ENCODE measurements at places on chromosomes 12 and 14.

DNA sequence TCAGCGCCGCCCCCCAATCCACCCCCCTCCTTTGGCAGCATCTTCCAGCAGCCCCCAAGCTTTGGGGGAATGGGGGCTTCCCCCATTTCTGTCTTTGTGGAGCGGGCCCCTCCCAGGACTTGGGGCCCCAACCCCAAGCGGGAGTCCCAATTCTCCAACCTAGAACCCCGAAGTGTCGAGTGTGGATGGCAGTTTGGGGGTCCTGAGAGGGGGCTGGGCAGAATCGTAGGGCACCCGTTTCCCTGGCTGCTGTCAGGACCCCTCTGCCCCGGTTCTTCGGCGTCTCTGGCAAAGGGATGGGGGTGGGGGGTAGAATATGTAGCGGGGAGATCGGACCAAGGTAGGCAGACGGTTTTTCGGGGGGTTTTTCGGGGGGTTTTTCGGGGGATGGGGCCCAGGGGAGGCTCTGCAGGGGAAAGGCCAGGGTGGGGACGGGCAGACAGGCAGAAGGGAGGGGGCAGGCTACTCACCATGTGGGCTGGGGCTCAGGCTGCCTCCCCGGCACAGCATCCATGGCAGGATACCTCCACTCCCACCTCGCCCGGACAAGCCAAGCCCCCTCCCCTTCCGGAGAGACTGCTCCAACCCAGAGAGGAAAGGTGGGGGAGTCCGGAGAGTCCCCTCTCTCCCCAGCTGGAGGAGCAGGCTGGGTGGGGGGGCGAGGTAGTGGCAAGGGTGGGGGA lies 739 bp downstream of the JPH4 start:
- no peak for DNase-seq

- no peak for DNase-seq
These were observed 396.0 kb upstream of the PRICKLE1 start for GRCh38 chr12:42985506-42985905.

GRCh38 chr12:112482733-112483132 lies 64.0 kb downstream of the PTPN11 start:
- no peak for DNase-seq

DNA sequence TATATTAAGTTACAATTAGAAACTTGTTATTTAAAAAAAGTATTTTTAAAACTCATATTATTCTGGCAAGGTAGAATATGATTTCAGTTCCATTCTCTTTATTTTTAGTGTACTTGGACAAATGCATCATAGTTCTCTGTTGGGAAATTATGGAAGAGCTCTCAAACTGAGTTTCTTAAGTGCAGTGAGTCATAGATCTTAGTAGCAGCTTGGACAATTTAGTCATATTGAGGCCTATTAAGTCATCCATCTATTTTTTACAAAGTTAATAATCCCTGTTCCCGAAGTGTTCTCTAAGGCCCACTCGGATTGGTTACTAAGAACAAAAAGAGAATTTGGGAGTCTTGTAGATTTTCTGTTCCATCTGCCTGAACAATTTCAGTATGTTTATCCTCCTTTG lies 113.9 kb downstream of the ANO4 start:
- no peak for DNase-seq

GRCh38 chr14:54584097-54584496 lies 17.2 kb downstream of the SAMD4A start:
- DNase-seq, result no peak

GRCh38 chr14:78143489-78144145 lies 26.6 kb upstream of the NRXN3 start:
- no peak for DNase-seq

- no peak for DNase-seq
These were observed 97.7 kb downstream of the ESRRB start for GRCh38 chr14:76473481-76474263.

- DNase-seq, result no peak
These were observed 16.6 kb downstream of the MAP3K12 start for GRCh38 chr12:53482626-53483168.

DNA sequence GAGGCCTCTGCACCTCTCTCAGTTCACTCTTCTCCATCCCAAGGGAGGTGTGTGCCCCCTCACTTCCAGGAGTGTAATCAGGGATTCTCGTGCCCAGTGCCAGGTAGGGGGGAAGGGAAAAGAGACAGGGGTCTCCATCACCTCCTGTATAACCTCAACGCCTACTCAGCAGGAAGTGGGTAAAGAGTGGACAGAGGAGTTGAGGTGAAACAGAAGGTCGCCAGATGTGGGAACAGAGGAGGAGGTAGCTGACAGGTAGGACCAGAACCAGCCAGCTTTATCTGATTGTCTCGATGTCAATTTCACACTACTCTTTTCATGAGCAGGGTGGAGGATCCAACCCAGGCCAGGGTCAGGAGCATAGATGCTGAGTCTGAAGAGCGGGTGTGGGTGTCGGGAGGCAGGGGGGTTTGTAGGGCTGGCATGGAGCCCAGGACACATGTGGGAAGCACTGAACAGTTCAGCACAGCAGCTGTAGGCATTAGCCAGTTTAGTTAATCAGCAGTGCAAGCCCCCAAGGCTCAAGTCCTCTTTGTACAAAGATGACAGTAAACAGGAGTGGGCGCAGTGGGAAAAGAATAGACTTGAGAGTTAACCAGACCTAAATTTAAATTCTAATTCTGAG lies 213.5 kb downstream of the PELI2 start:
- DNase-seq, result no peak

DNA sequence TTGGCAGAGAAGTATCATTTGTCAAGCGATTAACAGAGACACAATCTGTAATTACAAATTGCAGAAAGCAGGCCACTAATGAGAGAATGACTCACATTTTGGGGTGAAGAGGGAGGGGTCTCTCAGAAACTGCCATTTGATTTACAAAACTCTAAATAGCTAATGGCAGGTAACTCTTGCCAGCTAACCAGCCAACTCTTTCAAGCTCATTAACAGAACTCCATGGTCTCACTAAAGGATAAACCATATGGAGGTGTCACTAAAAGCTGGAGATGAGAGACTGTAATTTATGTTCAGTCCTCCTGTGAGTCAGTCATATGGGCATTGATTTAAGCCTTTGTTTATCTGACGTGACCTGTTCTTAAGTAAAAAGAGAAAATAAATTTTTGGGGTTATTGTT lies 336.4 kb downstream of the FOXG1 start:
- no peak for DNase-seq

- DNase-seq, result no peak
These were observed 2.1 kb downstream of the SLC6A12 start for GRCh38 chr12:211639-212414.

- no peak for DNase-seq
These were observed 212.9 kb upstream of the FAR2 start for GRCh38 chr12:28936221-28936620.

- DNase-seq, result no peak
These were observed 288.6 kb upstream of the PWP1 start for GRCh38 chr12:107396991-107397390.

DNA sequence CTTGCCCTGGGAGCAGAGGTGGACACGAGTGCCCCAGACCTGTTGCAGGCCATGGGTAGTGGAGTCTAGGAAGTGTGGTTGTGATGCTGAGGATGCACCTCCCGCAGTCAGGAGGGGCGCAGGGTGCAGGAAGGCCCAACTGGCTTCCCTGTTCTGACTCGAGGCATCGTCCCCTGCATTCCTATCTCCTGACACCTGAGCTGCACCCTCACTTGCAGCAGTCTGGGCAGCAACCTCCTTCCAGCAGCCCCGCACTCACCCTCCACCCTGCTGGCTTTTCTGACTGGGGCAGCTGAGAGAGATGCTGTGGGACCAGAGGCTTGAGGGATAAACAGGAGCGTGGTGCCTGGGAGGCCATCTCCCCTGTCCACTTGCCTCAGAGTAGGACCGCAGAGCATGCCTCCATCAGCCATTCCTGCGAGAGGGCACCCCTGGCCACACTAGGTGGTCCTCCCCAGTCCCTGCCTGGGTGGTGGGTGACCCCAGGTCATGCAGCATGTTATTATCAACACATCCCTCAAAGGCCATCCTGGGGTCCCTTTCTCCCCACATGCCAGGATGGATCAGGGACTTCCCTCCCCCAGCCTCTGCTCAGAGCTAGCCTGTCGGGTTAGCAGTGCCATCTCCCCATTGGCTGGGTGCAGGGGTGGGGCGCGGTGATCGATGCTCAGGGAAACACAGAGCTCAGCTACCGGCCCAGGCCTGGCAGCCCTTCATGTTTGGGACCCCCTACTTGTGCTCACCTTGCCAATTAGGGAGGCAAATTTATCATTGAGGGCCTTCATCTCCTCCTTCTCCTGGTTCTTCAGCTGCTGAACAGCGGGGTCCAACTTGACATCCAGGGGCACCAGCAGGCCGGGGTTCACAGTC lies 719 bp downstream of the KRT80 start:
- DNase-seq, result no peak

DNA sequence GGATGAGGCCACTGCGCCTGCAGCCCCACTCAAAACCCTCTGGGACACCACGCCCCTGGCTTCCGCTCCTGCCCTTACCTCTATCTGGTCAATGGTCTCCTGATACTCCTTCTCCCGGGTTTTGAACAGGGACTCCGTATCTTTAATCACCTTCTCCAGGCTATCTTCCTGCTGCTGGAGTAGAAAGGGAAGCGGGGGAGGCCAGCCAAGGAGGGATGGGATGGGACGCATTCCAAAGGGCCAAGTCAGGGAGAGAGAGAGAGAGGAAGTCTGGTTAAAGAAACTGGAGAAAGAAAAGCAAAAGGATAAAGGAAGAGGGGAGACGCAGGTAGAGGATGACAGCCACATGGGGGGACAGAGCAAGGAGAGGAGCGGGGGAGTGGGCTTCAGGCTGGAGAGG lies 7.9 kb downstream of the IFFO1 start:
- DNase-seq, result no peak

DNA sequence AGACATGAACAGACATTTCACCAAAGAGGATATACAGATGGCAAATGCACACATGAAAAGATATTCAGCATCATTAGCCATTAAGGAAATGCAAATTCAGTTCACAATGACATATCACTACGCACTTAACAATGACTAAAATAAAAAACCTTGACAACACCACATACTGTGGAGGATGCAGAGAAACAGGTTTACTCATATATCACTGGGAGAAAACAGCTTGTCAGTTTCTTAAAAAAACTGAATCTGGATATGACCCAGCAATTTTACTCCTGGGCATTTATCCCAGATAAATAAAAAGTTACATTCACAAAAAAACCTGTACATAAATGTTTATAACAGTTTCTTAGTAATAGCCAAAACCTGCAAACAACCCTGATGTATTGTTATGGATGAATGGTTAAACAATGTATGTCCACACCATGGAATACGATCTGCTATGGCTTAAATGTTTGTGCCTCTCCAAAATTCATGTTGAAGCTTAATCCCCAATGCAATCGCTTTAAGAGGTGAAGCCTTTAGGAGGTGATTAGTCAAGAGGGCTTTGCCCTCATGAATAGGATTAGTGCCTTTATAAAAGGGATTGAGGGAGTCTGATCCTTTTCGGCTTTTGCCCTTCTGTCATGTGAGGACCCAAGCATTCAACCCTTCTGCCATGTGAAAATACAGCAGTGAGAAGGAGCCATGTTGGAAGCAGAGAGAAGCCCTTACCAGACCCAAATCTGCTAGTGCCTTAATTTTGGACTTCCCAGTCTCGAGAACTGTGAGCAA lies 36.0 kb upstream of the PPP4R3A start:
- no peak for DNase-seq

DNA sequence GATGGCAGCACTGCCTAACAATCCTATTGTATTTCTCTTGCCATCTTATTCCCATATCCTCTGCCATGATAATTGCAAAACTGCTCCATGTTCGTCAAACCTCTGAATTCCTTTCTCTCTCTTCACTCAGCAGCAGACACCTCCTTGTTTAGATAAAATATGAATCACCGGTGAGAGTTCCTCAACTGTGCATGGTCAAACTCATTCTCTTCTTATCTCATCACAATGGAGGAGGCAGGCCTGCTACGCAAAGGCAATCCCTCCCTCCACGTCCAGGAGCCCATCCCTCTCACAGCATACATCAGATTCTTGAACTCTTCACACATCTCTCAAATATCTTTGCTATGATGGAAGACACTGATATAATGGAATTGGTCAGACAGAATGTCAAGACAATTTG lies 90.1 kb upstream of the DAAM1 start:
- no peak for DNase-seq

GRCh38 chr14:54369343-54369742 lies 27.5 kb upstream of the CDKN3 start:
- no peak for DNase-seq

DNA sequence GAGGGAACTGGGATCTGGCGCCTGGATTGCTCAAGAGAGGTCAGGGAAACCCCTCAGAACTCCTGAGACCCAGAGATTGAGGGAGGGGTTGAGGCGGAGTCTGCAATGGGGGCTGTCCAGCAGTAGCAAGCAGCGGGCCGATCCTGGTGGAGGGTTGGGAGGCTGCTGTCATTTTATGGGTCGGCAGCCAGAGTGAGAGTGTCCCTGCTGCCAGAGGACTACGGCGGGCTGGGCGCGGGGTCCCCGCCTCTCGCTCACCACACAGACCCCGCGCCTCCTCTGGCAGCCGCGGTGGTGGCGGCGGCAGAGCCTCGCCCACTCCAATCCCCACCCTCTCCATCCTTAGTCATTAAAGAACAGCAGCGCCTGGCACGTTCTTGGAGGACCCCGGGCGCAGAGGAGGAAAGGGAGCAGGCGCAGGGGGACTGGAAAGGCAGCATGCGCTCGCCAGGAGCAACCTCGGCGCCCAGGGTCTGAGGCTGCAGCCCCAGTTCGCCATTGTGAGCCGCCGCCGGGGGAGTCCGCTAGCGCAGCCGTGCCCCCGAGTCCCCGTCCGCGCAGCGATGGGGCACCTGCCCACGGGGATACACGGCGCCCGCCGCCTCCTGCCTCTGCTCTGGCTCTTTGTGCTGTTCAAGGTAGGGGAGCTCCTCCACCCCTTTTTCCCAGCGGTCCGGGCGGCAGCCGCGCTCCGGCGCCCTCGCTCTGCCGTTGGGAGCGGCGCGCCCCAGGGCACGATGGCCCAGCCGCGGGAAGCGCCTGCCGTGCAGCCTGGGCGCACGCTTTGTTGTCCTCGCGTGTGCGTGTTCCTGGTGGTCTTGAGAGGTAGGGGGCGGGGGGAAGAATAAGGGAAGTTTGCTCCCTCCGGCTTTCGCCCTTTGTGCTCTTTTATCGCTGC lies at the start of gene PTPRO:
Gene PTPRO (plus strand): TSS at position 345 of the 898 bp plus-strand sequence.
- no peak for DNase-seq

Measured in SK-MEL-5 (cell line).